Activated T-helper 1 cell treated with anti-CD3 and anti-CD28 coated beads, Interleukin-12 subunit alpha, Interleukin-12 subunit beta, Interleukin-2, Interleukin-4 antibody, amounts not matched to agents 30 ng/mL and 10 ng/mL and 1 ng/mL, durations not matched to agents 14 hours and 24 hours and 36 hours (primary cell): ENCODE measurements at places on chromosomes 2 and 18. TPM values are rescaled to one million over a fixed set of nuclear protein-coding genes. Genes with fewer than 3 reads are reported as not detected.

GRCh38 chr2:24228470-24228869 lies 53.6 kb downstream of the FAM228A start:
- no peak for DNase-seq

GRCh38 chr2:12718711-12719399 lies 2.1 kb downstream of the TRIB2 start:
- DNase-seq: no peak

GRCh38 chr2:38268691-38269327 lies 108.3 kb downstream of the ATL2 start:
- no peak for DNase-seq

- no peak for DNase-seq
Observed at GRCh38 chr18:21509062-21509461, 91.4 kb downstream of the ESCO1 start.

- no peak for DNase-seq
Observed at GRCh38 chr2:223056701-223057418, 4.9 kb downstream of the KCNE4 start.

DNA sequence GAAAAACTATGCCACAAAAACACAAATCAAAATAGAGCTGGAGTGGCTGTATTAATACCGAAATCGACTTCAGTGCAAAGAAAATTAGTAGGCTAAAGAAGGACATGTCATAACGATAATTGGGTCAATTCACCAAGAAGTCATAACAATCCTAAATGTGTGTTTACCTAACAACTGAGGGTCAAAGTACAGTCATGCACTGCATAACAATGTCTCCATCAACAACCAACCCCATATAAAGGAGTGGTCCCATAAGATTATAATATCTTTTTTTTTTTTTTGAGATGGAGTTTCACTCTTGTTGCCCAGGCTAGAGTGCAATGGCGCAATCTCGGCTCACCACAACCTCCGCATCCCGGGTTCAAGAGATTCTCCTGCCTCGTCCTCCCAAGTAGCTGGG lies 87.5 kb downstream of the NAB1 start:
- DNase-seq: no peak

DNA sequence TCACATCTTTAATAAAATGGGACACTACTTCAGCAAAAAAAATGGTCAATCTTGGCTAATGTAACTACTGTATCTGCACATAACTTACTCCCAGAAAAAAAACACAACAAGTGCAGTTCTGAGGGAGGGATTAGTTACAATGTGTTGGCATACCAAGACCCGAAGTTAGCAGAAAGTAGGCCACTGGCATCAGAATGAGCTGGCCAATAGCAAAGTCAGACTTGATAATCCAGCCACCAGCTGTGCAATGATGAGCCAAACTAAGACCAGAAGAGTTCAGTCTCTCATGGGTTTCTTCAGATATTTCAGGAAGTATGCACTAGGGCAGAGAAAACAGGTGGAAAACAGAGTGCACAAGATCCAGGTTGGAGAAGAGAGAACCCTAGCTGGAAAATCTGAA lies 65.3 kb downstream of the OLA1 start:
- DNase-seq: no peak

DNA sequence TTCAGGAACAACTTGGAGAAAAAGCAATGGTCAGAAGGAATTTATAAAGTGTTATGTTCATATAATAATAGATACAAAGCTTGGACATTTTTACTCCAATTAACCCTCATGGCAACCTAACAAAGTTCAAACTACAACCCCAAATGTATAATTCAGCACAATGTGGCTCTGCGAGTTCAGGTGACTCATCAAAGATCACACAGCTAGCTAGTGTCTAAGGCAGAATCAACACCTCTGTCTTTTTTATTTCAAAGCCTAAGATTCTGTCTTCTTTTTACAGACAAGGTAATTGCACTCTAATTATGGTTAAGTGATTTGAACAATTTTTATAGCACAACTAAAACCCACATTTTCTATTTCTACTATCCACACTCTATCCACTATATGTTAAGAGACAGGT lies 90.5 kb downstream of the CHST9 start:
- DNase-seq: no peak

GRCh38 chr2:150232871-150233270 lies 254.6 kb downstream of the RND3 start:
- DNase-seq: no peak

DNA sequence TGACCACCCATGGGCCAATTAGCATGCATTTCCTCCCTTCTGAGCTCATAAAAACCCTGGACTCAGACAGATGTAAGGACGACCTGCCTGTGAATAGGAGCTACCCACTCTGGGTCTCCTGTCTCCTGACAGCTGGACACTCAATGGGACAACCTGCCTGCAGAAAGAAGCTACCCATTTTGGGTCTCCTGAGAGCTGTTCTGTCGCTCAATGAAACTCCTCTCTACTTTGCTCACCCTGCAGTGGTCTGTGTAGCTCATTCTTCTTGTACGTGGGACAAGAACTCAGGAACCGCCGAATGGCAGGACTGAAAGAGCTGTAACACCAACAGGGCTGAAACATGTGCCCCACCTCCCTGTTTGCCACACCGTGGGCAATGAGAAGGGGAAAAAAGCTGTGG lies 60.3 kb upstream of the DYNC1I2 start:
- DNase-seq: no peak

DNA sequence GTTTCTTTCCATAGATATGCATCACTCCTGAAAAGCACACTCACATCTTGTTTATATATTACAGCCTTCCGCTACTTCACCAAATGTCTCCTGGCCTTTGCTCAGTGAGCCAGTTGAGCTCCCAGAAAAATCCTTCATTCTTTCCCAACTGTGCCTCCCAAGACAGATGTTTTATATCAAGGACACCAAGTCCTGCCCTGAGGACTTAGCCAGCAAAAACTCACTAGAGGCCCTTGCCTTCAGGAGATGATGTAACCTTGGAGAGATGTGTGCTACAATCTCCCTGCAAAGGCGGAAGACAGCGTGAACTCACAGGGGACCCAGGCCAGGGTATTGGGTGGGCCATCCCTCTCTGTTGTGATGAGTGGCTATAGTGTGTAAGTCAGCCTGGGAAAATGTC lies 86.1 kb upstream of the CTAGE1 start:
- no peak for DNase-seq

DNA sequence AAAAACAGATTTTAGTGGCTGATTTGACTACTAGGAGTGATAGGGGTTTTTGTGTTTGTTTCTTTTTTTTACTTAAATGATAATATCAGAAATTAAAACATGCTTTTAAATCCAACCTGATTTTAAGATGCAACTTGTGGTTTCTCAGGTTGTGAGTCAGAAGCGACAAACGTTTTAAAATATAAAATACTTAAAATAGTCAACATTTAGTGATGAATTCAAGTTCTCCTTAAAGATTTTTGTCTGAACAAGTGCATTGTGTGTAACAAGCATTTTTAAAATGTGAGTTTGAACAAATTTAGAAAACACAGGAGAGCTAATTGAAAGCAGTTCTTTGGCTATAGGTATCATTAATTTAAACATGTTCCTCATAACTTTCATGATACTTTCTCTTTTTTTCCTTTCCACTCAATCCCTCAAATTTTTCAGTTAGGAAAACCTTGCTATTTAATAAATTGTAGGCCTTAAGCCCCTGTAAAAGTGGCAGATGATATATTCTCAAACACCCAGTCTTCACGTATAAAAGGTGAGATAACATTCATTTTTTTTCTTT lies 3.6 kb downstream of the TBR1 start:
- DNase-seq: no peak

- no peak for DNase-seq
Observed at GRCh38 chr18:52829876-52830405, 489.9 kb downstream of the DCC start.

DNA sequence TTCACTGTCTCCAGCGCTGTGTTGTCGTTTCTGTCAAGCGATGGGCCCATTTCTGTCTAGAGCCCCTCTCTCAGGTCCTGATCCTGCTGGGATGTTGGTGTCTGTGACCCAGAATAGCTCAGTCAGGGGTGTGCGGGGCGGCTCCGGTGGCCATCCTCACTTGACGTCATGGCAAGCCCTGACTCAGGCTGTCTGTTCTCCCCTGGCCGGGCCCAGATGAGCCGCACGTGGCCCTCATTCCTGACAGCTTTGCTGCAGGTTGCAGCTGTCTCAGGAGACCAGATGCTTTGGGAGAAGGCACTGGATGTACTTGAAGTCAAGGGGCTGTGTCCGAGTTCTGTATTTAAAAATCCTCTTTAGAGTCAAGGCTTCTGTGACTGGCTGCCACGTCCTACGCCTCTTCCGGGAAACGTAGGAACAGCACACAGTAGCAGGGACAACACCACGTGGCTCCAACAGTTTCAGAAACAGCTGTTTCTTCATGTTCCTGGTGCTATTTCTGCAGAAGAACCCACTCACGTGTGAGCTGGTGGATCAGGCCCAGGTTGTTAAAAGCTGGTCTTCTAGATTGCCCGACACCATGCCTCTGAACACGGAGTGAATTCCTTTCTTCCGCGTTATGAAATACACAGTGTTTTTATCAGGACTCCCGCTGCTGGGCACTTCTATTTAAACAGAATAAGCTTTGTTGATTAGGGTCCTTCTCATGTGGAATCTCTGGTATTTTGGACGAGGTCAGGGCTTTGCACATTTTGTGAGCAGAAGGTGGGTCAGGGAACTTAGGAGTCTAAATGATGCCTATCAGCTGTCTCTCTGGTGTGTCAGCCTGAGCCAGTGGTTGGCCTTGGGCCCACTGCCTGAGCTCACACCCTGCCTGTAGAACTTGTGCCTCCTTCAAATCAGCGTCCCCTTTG lies 28.3 kb upstream of the NTSR2 start:
- DNase-seq: no peak

DNA sequence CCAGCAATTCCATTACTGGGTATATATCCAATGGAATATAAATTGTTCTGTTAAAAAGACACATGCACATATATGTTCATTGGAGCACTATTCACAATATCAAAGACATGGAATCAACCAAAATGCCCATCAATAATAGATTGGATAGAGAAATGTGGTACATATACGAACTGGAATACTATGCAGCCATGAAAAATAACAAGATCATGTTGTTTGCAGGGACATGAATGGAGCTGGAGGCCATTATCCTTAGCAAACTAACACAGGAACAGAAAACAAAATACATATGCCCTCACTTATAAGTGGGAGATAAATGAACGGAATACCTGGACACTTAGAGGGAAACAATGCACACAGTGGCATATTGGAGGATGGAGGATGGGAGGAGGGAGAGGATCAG lies 355.8 kb downstream of the CCDC85A start:
- DNase-seq: no peak

DNA sequence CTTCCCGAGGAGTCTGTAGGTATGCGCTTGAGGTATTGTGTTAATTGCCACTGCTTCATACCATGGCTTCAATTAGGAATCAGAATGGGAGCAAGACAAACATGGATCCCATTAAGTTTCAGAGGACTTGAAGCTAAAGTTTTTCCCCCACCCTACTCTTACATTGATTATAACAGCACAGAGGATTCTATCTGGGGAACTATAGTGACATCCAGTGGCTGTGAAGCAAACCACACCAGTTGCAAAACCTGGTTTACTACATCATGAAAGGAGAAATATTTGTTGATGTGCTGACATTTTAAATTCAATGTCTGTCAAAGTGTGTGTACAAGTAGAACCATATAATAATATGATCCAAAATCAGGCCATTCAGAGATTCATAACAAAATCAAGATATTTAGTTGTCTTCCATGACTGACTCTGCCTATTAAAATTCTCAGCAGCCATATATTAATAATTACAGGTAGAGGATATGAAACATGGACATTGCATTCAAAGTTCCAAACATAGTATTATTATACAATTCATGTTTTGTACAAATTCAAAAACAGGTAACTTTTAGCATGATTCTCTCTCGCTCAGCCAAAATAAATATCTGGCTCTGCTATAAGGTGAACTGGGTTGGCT lies 82.9 kb downstream of the GRB14 start:
- DNase-seq: no peak

RAB6D gene
- total RNA-seq: not detected in 2 replicates

SOX11 gene
- not detected in 2 replicates for total RNA-seq

SALL3 gene
- not detected in 2 replicates for total RNA-seq

C2orf72 gene
- total RNA-seq: 0.15 TPM in 1 of 2 replicates, not detected in the other

LAPTM4A gene
- total RNA-seq: 25.5 and 29.1 TPM in 2 replicates

RFX8 gene
- total RNA-seq: 0.78 and 1.2 TPM in 2 replicates

CENPO gene
- total RNA-seq: 44.7 and 48.3 TPM in 2 replicates

FKBP1B gene
- total RNA-seq: 0.47 and 0.71 TPM in 2 replicates

MRPS5 gene
- 89.6 and 93.6 TPM in 2 replicates for total RNA-seq

UGT1A3 gene
- not detected in 2 replicates for total RNA-seq

TMEM247 gene
- total RNA-seq: not detected in 2 replicates

MCFD2 gene
- total RNA-seq: 48.8 and 51.0 TPM in 2 replicates

IL1F10 gene
- not detected in 2 replicates for total RNA-seq

NOSTRIN gene
- total RNA-seq: not detected in 2 replicates
